Stimulated activated CD4-positive, alpha-beta T cell treated with anti-CD3 and anti-CD28 coated beads, TNF-alpha, amount 100 ng/mL, for 24 hours (primary cell): ENCODE measurements at places on chromosomes 3 and 15.
A peak's percentile ranks its signal among the peaks of the same experiment; 100 is the strongest.

GRCh38 chr3:61570813-61571212 is 9.4 kb downstream of the PTPRG start:
- DNase-seq = no peak

GRCh38 chr15:42111924-42112323 is 17.6 kb upstream of the PLA2G4D start:
- DNase-seq = no peak

DNA sequence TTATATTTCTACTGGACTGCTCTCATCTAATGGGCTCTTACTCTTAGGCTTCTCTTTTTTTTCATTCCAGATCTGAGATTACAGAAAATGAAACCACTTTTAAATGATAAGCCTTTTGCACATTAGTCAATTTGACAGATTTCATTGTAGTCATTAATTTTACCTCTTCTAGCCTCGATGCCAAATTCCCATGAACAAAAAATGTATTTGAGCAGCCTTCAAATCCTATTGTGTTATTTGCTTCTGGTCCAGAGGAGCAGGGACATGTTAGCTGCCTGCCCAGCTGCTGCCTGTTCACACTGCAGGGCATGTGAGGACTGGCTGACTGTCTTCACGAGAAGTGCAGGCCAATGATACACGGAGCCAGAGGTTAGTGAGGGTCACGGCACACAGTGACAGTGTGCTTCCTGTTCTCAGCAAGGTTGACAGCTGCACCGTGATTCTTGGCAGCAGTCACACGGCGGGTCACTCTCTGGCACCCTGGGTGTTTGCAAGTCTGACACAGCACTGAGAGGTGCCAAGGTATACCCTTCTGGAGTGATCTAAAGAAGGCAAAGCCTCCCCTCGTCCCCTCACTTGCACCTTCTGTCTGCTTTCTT is 40.8 kb downstream of the KAT2B start:
- no peak for DNase-seq

DNA sequence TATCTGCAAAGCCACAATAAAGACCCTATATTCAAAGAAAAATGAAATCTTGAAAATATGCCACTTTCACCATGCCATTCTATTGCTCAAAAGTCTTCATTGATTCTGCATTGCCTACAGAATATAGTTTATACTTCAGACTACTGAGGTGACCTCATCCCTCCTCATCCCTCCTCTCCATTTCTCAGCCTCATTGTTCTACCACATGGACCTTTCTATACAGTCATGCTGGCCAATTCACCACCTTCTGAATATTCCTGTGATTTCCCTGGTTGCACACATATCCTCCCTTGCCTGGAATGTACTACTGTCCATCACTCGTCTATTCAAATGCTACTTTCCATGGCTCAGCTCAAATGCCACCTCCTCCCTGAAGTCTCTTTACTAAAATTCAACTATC is 3.5 kb upstream of the COL8A1 start:
- no peak for DNase-seq

DNA sequence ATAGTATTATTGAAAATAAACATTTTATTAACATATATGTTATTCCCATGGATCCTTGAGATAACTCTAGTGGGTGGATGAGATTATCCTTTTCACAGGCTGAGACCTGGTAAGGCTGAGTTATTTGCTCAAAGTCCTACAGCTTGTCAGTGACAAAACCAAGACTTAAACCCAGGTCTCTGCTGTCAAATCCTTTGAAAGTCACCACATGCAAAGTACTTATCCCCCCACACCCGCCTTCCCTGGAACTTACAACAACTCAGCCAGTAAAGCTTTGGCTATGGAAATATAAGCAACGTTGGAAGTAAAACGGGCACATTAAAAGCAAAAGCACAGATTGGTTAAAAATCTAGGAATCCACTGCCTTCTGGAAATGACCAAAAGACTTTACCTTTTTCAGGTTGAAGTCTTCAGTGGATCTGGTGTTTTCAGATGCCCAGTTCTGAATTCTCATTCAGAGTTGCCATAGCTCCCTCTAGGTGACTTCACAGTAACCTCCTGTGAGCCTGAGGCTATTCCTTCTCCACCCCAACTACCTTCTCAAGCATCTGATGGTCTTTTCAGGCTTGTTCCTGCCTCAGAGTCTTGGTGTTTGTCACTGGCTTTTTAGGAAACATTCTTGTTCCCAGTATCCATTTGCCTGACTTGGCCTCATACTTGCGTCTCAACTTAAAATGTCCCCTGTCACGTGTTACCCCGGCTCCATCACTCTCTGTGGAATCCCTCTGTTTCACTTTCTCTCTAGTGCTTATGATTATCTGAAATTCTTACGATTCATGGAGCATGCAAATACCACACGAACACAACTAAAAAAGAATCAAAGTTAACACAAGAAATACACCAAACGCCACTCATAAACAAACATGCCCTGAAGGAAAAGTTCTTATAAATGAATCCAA is 131.2 kb downstream of the MAGI1 start:
- no peak for DNase-seq

- DNase-seq = peak; percentile 83
Observed at GRCh38 chr15:67521029-67521782, at the start of gene C15orf61. TSS of gene C15orf61 (plus strand) at chr15:67521131. CDS start at chr15:67521249, 118 bp downstream.

- DNase-seq = no peak
Observed at GRCh38 chr15:40928821-40929659, at the start of gene DLL4. TSS of gene DLL4 (plus strand) at chr15:40929340. CDS start at chr15:40929669, 329 bp downstream.

GRCh38 chr3:5022187-5022965 is 43.1 kb downstream of the BHLHE40 start:
- no peak for DNase-seq
